Cardiac fibroblast (primary cell): ENCODE measurements at places on chromosomes 3 and 15.

DNA sequence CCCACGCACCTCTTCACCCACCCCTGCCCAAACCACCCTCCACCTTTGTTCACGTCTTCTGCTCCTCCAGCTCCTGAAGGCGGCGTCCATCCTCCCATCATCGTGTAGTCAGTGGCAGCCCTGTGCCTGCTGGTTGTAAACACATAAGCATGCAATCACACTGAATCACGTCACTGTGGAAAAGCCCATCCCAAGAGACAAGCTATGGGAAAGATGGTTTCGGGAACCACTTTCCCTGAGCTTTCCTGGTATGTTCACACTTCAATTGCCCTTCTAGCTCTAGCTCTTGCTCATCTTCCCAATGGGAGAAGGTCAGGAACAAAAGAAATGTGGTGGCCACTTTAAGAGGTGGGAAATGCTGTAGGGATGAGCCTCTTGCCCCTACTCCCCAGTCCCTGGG lies 14.4 kb upstream of the GOLGA8J start:
- DNase-seq: no peak

DNA sequence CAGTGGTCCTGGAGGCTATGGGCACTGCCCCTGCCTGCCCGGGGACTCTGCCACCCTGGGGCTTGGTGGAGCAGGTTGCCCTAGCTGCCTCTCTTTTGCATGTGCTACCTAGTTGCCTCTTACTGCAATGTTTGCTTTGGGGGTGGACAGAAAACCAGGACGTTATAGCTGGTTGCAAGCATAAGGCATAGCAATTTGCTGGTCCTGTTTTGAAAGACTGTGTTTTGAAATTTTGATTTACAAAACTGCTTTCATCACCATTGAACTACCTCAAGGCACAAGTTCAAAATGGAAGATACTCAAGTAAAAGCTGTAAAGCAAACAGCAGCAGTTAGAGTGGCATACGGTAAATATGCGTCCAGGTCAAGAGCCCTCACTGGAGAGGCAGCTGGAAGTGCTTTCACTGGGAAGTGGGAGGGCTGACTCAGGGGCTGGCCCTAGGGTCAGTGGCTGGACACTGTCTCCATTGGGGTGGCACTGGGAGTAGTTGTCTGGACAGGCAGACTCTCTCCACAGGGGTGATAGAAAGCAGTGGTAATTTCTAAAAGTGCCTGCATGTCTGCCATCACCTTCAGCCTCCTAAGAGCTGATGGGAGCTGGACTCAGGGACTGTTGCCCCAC lies 138.1 kb downstream of the CHDH start:
- DNase-seq: no peak

DNA sequence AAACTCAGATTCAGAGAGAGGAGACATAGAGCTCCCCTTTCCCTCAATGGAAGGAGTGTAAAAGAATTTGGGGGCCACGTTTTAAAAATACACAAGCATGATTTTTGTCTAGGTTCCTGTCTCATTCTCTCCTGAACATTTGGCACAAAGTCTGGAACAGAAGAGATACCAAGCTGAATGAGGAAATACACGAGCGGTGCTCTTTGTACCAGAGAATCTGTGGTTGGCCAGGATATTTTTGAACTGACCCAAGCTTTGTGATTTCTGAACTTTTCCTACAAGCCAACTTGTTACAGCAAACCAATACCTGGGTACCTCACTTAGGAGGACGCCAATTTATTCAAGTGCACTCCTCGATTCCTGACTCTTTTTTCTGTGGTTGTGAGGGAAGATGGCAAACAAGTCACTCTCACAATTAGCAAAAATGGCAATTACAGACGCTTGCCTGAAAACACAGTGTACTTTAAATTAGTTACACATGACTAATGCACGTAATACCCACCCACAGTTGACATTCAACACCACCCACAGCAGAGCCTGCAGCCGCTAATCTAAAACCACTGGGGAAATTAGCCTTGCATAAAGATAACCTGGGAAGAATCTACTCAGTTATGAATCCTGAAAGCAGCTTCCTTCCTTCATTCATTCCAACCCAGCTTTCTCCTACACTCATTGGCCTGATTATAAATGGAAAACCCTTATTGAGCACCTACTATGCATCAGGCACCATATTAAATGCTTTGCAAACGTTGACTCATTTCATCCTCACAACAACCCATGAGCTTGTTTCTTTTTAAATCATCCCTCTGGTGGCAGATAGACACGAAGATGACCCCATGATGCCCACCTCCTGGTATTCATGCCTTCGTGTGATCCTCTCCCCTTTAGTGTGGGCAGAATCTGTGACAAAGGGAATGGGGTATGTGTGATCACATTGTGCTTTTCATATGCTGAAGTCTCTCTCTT lies 293.5 kb downstream of the KBTBD8 start:
- DNase-seq: no peak

DNA sequence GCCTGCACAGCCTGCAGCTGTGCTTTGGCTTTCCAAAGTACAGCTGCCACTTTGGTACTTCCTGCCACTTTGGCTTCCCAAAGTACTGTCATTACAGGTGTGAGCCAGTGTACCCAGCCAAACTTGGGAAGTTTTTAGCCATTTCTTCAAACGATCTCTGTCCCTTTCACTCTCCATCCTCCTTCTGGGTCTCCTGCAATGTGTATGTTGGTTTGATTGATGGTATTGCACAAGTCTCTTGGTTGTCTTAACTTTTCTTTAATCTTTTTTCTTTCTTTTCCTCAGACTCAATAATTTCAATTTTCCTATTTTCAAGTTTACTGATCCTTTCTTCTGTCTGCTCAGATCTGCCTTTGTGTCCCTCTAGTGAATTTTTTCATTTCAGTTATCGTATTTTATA lies 99.3 kb upstream of the CFAP20DC start:
- no peak for DNase-seq

GRCh38 chr3:112770032-112770626 lies 76.5 kb downstream of the CD200R1L start:
- DNase-seq: peak; percentile 76

DNA sequence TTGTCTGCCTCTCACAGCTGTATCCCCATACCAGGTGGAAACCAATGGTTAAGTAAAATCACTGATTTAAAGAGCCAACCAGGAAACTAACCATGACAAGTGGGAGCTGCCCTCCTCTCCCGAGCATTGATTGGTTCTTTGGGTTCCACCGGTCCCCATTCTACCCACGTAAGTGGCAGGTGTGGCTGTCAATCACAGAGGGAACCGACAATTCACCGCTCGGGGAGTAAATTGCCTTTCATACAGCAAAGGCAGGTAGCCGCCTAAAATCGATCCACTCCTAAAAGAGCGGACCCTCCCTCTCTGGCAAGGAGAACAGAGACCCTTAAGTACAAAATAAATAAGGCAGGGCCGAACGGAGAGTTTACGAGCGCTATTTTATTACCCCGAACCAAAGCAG lies 1.2 kb downstream of the ERC2 start:
- DNase-seq: peak; percentile 52

GRCh38 chr3:157671656-157672055 lies 168.4 kb upstream of the VEPH1 start:
- no peak for DNase-seq

DNA sequence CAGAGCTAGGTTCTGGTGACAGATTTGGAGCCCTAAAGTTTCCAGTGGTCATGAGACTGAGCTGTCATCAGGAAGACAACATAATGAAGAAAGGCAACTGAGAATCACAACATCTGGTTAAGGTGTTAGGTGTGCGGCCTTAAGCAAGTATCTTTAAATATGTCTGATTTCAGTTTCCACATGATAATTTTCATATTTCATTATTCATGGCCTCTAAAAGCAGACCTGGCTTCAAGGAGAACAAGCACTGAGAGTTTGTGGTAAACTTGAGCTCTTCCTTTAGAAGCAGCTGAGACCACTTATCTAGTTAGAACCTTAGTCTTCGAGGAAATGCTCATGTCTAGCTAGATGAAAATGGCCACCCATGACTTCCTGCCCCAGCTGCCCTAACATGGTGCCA lies 25.7 kb upstream of the MYLK start:
- no peak for DNase-seq

DNA sequence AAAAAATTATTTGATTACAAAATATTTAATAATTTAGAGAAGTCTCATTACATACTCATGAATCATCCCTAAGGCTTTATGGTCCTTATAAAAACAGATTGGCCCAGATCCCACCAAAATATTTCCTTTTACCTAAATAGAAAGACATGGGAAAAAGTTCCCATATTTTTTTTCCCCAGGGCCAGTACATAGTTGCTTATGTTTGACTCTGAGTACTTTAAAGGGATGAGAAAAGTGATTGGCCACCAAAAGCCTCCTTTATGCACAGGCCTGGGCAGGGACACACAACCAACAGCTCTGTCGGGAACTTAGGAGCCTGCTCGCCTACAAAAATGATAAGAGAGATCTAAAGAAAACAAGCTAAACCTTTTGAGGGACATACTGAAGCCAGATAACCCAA lies 22.3 kb downstream of the KCNAB1 start:
- peak; percentile 57 for DNase-seq

- DNase-seq: no peak
Measured at GRCh38 chr3:84245789-84246188, 713.0 kb upstream of the CADM2 start.

DNA sequence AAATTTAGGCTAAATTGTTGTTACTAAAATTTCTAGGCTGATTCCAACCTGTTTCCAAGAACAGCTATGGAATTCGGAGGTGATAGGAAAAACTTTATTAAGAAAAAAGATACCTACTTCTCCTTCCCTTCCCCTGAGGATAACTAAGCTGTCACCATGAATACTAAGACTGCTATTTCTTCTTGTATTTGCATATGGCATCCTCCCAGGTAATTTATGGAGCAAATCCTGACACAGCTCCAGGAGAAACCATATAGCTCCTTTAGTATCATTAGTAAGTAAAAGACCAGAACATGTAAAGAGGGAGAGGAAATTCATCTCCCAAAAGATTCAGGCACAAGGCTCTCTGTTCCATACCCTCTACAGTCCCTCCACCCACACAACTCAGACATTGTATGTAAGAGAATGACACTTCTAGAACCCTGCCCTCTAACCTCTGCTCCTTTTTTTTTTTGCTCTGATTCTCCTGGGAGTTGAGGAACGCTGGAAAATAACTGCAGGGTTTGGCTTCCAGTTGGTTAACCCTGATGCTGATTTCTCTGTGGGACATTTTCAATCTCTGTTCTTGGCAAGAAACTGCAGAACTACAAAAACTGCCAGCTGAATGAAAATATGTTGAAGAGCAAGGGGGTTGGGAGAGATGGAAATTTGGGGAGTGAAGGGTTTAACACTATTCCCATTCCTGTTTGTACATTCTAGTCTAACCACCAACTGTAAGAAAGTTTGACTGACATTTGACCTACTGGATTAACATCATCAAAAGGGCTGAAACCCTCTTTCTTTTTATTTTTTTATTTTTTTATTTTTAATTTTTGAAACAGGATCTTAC lies 14.2 kb upstream of the MAGI1 start:
- DNase-seq: peak; percentile 91

- peak; percentile 95 for DNase-seq
Measured at GRCh38 chr15:59349680-59350420, 22.8 kb downstream of the MYO1E start.

DNA sequence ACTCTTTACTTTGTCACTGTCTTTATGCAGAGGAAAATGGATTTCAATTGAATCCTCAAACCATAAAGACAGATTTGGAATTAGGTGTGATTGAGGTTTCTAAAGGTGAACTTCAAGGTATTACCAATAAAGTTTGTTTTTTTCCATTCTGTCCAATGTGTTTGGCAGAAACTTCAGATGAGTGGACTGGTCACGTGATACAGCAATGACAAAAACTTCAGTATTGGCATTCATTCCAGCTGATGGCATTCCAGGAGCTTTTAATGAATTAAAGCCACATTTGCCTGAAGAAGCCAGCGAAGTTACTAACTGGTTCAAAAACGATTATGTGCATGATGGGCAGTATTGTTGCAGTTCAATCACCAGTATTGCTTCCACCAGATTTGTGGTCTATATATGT lies 4.5 kb upstream of the MASP1 start:
- no peak for DNase-seq

DNA sequence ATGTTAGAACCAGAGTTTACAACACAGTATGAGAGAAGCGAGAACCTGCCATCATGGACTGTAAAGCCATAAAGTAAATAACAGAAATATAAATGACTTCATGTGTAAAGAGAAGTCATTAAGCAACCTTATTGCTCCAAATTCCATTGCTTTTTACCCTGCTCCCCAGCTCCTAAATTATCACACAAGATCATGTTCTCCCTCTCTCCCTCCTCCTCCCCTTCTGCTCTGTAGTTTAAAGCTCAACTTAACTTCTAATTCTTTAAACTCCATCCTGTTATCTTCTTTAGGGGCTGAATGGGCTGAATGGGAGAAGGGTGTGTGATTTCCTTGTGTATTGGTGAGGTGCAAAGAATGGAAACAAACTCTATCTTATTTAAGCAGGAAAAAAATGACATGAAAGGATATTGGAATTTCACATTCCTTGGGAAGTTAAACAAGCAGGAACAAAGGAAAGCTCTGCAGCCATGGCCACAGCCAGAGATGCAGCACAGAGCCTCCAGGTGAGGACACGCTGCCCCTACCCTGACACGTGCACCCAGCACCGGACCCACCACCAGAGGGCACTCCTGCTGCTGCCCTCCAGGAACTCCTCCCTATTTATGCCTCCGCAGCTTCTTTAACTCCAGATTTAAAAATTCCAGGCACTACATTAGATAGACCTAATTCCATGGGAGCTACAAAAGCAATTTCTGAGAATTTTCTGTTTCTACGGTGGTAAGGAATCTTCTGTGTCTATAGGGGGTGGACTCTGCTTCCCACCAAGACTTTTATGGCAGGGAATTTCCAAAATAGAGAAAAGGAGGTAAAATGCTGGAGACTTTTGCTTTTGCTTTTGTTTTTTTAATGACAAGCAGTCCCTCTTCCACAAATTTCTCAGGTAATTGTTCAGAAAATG lies 76.9 kb upstream of the ABI3BP start:
- peak; percentile 15 for DNase-seq

DNA sequence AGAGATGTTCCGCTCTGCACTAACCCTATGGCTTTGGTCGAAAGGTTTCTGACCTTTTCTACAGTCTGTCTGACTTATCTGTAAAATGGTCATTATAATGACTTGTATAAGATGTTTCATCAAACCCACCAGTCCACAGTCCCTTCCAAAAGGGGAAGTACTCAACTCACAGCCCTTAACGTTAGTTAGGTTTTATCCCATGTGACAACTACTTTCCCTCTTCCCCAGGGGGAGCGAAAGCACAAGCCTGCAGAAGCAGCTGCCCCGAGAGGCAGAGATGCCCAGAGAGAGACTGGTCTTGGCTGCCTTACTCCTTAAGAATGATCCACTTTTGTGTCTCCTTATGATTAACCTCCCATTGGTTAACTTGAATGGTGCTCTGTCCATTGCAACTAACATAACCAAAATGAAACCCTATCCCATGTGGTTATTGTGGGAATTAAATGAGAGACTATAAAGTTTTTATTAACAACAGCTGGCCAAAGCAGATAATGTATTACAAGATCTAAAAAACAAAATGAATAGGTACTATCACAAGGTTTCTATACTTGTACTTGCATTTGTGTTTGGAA lies 6.4 kb downstream of the ASTE1 start:
- DNase-seq: no peak

- no peak for DNase-seq
Measured at GRCh38 chr3:109442531-109442930, 105.2 kb upstream of the DPPA4 start.
